Neural crest cell (in vitro differentiated cells): ENCODE measurements at places on chromosomes 7 and 10. TPM values are rescaled to one million over a fixed set of nuclear protein-coding genes. Genes with fewer than 3 reads are reported as not detected.

DNA sequence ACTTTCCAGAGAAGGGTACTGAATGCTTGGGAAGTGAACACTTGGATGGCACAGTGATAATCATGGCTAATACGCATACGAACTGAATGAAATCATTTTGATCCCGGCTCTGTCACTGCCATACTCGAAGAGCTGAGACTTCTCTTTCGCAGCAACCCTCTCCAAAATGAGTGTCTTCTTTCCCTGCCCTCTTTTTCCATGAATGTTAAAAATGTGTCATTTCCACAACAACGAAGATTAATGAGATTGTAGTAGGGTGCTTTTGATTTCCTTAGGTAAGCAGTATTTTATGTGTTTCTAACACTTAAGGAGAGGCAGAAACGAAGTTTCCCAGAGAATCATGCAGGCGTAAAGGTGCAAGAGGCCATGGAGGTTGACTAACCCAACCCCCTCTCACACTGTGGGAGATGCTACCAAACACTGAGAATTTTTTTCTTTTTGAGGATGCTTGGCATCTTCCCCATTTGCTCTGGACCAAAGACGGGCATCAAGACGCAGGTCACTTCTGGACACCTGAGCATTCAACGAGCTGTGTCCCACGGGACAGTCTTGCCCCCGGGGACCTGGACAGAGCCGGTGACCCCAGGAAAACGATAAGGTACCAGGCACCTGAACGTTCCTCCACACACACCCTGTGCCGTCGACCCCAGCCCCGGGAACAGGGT lies 823 bp downstream of the COPG2 start:
- DNase-seq, result no peak

CHAT gene
- 2.7 and 3.3 TPM in 2 replicates for total RNA-seq

- no peak for DNase-seq
Measured at GRCh38 chr10:29482591-29483431, 152.0 kb downstream of the SVIL start.

GRCh38 chr7:50684011-50684712 lies 98.5 kb downstream of the GRB10 start:
- DNase-seq, result no peak

GRCh38 chr10:31760674-31761081 lies 168.0 kb downstream of the ARHGAP12 start:
- DNase-seq, result no peak

ZNF853 gene
- total RNA-seq, result 9.2 and 9.7 TPM in 2 replicates

PLXNA4 gene
- 21.7 and 22.9 TPM in 2 replicates for total RNA-seq
